ENCODE measurements at places on chromosomes 7 and 10. TPM values are rescaled to one million over a fixed set of nuclear protein-coding genes. Genes with fewer than 3 reads are reported as not detected.

Gene CNNM1
- total RNA-seq, result 16.6 TPM

Gene NPC1L1
- not detected for total RNA-seq

Gene PRKG1
- 0.92 TPM for total RNA-seq

Gene WIPF3
- total RNA-seq, result 2.0 TPM

Gene PPP1R3C
- 1.2 TPM for total RNA-seq

Gene MINDY4
- 6.2 TPM for total RNA-seq

Measured in Panc1 (cell line).